ENCODE measurements at places on chromosomes 7 and 10.

DNA sequence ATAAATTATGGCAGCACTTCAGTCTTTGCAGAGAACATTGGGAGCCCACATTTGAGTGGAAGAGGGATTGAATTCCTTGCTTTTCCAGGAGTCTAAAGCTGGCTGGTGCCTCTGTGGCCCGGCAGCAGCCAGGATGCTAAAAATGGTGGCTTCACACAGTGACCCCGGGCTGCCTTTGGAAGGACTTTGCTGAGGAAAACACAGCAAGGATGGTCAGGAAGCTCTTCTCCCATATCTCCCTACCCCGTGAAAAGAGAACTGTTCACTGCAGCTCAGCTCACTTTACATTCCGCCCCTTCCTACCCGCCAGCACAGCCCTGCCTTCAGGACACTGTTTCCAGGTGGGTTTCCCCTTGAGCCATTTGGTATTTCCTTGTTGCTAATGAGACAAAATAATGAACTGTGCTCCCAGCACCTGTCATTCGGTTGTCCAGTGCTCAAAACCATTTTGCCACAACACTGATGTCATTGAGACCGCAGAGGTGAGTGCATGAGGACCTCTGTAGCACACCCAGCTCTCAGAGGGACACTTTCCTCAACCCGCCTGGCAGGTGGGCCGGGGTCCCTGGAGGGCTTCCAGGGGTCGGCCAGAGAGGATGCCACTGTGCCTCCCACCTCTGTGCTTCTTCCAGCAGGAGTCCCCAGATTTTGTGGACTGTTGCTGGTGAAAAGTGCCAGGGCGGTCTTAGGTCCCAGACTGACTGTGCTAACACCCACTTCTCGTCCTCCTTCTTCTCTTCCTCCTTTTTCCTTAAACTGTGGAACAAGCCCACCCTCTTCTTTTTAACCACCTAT, 255.7 kb upstream of the PPP2R2D start:
- DNase-seq, result no peak

DNA sequence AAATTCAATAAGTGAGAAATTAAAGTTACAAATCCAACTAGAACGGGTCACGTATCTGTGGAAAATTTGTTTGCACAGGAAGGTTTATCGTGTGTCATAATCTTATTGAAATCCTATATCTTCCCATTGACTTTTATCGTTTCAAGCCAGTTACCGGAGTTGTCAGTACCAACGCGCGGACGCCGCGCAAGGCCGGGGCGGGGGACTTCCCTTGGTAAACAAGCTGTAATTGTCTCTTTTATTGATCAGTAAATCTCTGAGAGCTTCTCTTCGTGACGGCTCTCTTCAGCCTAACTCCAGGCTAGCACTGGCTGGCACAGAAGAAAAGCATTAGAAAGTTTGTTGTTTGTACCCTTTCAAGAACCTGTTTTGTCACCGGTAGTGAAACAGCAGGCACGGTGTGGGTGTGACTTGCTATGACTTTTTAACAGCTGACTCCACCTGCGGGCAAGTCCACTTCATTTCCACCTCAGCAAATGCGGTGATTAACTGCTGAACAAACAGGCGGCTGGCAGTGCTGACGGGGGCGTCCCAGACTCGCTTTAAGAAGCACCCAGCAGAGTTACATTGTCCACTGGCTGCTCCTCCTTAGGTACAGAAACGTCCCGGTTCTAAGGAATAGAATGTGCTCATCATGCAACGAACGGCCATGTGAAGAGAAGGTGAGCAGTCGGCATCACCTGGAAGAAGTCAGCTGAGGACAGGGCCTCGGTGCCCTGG, 215.8 kb downstream of the MAD1L1 start:
- DNase-seq, result no peak

DNA sequence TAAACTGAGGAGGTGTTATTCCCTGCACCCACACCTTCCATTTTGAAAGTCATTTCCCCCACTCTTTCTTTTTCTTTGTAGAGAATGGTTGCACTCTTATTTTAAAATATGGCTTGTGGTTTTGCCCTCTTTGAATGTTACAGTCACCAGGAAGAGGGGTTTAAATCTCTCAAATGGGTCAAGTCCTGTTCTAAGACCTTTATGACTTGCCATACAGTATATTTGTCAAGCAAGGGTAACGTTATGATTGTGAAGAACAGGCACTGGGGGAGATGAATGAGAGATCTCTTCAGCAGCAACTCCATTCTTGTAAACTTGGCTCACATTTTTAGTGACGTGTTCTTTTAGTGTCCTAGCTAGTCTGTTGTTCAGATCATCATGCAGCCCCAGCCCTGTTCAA, 634.7 kb downstream of the KCNMA1 start:
- DNase-seq, result no peak

GRCh38 chr10:93440591-93441091, 41.5 kb downstream of the MYOF start:
- DNase-seq, result no peak

DNA sequence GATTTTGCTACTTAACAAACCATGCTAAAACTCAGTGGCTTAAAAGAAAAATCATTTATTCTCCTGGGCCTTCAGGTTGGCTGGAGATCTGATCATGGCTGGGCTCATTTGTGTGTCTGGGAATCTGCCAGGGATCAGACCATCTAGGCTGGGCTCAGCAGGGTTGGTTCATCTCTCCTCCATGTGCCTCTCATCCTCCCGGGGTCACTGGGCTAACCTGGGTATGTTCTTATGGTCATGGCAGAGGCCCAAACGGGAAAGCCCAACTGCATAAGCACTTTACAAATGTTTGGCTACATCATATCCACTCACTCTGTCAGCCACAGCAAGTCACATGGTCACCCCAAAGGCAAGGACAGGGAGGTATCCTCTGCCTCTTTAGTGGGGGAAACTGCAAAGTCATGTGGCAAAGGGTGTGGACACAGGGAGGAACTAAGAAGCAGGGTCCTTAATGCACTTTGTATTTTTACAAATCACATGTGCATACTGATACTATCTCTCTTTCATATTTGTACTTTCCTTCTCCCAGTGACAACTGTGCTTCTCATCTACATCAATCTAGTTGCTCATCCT, 231.4 kb downstream of the BUB3 start:
- DNase-seq, result no peak

GRCh38 chr7:127550247-127550646, 35.1 kb downstream of the GCC1 start:
- no peak for DNase-seq

GRCh38 chr7:123783820-123784219, 35.0 kb upstream of the WASL start:
- no peak for DNase-seq

DNA sequence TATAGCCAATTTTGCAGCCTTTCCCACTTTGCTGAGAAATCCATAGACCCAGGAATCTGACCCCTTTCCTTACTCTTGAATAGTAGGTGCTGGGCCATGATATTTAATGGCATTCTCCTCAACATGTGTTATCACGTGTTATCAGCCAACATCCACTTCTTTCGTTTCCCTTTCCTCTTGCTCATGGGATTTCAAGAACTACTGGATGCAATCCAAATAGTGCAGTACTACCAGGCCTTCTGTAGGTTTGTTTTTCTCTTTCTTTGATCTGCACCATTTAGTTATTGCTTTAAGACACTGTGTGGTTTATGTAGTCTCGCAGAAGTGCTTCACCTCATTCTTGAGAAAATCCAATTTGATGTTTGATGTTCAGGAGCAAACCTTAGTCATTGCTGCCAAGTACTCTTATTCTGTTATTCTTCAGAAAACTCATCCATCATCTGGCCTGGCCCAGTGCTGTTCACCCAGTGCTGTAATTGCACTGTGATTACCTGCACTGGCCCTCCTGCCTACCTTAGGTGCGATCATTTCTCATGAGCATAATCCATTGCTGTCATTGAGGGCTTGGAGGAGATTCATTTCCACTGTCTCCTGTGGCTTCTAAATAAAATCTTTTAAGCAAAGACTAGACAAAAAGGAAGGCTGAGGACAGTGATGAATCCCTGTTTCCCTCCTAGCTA, 315.3 kb downstream of the BMPER start:
- DNase-seq, result no peak

GRCh38 chr7:37719077-37719476, 35.5 kb downstream of the GPR141 start:
- no peak for DNase-seq

All from CD8-positive, alpha-beta memory T cell (primary cell).